Memory B cell (primary cell): ENCODE measurements at places on chromosomes 4 and X.

- DNase-seq, result no peak
Observed at GRCh38 chr4:14095831-14096230, 468.3 kb upstream of the BOD1L1 start.

GRCh38 chr4:3877236-3877635 is 111.1 kb downstream of the ADRA2C start:
- no peak for DNase-seq

DNA sequence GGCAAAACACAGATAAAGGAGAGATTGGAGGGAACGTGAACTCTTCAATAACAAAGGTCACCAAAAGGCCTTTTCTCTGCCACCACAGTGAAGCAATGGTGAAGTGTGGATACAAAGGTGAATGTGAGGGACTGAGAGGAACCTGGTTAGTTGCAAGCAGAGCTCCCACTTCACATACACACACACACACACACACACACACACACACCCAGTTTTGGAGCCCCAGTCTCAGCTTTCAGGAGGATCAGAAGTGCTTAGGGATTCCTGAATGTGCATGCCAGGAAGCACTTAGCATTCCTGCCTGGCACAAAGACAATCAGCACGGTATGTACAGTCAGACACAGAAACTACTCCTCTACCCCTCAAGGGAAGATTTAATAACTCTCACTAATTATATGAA is 71.5 kb downstream of the ARHGEF9 start:
- no peak for DNase-seq

DNA sequence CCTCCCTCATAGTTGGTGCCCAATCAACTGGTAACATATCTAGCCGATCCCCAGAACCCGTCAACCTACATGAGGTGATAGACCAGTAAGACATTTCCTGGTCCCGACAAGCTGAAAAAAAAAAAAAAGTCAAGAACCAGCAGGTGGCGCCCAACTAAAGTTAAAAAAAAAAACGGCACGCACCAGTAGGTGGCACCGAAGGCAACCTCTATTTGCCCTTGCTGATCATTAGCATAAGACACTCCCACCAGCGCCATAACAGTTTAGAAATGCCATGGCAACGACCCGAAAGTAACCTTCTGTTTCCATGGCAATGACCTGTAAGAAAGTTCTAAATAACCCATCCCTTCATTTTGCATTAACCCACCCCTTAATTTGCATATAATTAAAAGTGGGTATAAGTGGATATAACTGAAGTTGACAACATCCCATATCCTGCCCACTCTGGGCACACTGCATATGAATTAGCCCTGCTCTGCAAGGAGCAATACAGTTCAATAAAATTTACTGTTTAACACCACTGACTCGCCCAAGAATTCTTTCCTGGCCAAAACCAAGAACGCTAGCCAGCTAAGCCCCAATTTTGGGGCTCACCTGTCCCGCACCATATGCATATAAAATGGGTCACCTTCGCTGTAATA is 83.9 kb upstream of the SPANXB1 start:
- DNase-seq, result peak; percentile 33

DNA sequence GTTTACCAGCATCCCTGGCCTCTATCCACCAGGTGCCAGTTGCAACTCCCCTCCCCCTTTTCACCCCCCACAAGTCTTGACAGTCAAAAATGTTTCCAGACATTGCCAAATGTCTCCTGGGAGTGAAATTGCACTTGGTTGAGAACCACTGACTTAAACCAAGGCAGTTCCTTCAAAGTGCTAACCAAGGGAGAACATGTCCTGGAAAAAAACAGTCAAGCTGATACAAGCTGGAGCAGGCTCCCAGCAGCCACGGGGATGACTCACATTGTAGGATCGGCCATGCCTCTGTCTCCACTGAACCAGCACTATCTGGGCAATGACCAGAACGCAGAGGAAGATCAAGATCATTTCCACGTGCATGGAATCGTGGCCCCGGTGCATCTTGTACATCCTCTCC is 11.4 kb downstream of the RNF175 start:
- DNase-seq, result no peak

GRCh38 chr4:108172231-108172752 is 3.6 kb upstream of the LEF1 start:
- no peak for DNase-seq

- DNase-seq, result no peak
Observed at GRCh38 chr4:137267024-137267423, 265.3 kb downstream of the PCDH18 start.

DNA sequence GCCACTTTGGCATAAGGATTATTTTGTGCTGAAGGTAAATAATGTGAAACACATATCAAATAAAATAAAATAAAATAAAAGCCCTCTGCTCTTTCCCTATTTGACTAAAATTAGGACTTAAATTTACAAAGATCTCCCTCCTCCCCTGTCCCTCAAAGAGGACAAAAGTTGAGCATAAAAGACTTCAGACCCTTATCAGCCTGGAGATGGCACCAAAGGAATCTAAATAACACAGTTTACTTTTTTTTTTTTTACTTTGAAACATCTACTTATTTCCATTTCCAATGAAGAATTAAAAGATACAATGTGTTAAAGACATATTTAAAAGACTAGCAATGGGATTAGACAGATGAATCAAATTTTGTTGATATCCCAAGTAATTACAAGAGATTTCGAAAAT is 89.7 kb downstream of the EPHA5 start:
- DNase-seq, result no peak

DNA sequence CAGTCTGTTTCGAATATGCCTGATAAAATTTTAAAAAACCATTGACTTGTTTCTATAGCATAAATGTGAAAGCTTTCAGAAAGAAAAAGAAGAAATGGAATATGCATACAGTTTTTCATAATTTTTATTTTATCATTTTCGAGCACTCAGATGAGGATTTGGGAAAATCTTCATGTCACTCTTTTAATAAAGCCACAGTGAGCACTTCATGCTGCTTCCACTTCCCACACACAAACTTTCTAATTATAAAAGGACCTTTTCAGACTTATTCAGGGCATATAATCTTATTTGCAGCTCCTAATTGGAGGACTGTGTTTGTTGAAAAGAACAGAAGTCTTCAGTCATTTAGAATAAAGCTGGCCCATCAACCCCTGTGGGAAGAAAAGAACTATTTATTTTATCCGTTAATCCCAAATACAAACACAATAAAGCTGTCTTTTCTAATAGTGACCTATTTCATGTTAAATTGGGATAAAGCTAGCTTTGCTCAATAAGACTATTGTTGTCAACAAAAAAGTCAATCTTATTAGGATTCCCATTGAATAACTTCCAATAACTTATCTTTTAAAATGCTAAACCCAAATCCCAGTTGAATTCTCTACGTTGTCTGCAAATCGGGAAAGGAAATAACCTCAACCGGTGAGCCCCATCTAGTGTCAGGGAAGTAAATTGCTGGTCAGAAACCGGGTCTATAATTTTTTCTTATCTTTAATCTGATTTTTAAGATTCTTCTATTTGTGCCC is 211.5 kb downstream of the PDGFRA start:
- no peak for DNase-seq

- DNase-seq, result no peak
Observed at GRCh38 chr4:113146876-113147358, 97.5 kb downstream of the ANK2 start.

- DNase-seq, result no peak
Observed at GRCh38 chr4:16466581-16466980, 240.3 kb upstream of the TAPT1 start.

- DNase-seq, result no peak
Observed at GRCh38 chr4:98867648-98868047, 61.3 kb downstream of the EIF4E start.

DNA sequence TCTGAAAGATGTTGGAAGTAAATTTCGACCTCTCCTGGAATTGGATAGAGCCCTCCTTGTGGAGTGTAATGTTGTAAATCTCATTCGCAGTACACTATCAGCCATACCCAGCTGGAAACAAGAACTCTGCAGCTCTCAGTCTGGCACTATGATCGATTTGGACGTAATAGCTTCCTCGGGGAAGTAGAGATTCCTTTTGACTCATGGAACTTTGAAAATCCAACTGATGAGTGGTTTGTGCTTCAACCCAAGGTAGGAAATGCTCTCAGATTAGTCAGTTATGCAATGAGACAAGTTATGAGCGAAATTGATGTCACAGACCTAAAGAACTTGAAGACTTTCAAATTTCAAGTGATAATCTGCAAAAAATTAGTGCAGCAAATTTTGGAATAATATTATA is 103.9 kb downstream of the SYTL5 start:
- no peak for DNase-seq

GRCh38 chr4:7256984-7257810 is 64.9 kb downstream of the SORCS2 start:
- no peak for DNase-seq

DNA sequence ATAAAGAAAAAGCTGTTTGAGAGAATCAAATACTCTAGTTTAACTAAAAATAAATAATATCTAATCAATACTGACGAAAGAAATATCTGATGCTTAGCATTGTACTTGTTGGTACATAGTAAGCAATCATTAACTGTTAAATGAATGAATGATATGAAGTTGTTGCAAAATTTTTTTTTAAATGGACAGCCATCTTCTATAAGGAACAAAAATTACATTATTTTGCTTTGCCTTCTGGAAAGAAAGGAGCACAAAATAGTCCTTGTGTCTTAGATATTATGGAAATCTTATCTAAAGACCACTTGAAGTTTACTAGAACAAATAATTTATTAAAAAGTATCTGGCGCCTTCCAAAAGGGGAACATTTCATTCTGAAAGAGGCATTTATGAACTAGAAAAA is 4.5 kb downstream of the NFKB1 start:
- no peak for DNase-seq

- DNase-seq, result peak; percentile 9
Observed at GRCh38 chr4:153204728-153205648, 745 bp downstream of the TRIM2 start.

- no peak for DNase-seq
Observed at GRCh38 chrX:41445171-41445570, 2.0 kb upstream of the NYX start.

GRCh38 chrX:3360881-3361280 is 14.4 kb upstream of the MXRA5 start:
- DNase-seq, result no peak

GRCh38 chrX:121011254-121011653 is 25.7 kb upstream of the CT47A1 start:
- DNase-seq, result no peak

GRCh38 chr4:144351306-144351705 is 210.8 kb upstream of the GYPA start:
- no peak for DNase-seq

- no peak for DNase-seq
Observed at GRCh38 chrX:45198301-45198700, 2.4 kb downstream of the DIPK2B start.

DNA sequence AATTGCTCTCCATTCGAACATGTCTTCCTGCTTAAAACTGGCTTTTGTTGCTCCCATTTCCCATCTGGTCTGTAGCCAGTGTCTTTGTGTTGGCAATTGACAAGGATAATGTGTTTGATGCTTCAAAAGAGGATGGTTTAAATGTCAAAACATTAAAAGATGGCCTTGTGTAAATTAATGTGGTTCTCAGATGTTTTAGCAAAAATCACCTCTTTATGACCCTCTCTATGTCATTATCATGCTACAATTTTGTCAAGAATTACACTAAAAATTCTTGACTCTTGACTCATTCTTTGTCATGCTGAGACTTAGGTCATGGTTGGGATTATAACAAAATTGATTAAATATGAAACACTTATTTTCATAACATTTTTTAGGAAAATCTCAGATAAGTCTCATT is 47.4 kb downstream of the TMEM131L start:
- DNase-seq, result no peak

GRCh38 chrX:118989886-118990285 is 15.5 kb downstream of the LONRF3 start:
- no peak for DNase-seq

DNA sequence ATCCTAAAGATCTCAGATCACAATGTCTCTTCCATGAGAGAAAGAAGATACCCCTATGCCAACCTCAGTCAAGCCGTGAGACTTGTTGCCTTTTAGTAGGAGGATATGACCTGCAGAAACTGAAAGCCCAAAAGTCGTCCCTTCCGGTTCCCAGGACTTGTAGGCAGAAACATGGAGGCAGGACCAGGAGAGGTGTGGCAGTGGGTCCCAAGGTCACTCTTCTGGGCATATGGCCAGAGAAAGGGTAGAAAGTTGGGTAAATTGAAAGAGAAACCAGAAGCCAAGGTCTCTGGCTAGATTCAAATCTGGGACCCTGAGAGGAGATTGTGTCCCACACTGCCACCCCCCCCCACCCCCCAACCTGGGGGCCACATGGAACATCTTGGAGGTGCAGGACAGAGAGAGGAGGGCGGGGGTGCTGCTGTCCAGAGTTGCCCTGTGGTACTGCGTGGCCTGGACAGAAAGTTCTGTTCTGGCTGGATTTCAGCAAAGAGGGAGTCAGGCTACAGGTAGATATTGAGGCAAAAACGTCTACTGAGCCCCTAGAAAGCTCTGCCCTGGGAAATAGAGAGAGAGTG is 55.4 kb downstream of the DDX3X start:
- DNase-seq, result no peak

DNA sequence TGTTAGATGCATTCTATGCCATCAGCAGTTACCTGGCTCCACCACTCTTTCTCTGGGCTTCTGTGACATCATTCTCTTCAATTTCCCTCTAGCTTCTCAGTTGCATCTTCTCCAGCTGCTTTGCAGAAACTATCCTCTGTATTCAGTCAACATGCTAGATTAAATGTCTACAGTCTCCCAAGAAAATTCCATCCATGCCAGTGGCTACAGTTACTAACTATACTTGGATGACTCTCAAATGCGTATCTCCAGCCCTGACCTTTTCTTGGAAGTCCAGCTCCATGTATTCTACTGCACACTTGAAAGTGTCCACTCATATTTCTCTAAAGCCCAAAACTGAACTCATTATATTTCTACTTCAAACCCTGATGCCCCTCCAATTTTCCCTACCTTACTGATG is 232.3 kb upstream of the TENM3 start:
- DNase-seq, result no peak

- DNase-seq, result no peak
Observed at GRCh38 chrX:149506349-149506748, 1.2 kb upstream of the IDS start.

DNA sequence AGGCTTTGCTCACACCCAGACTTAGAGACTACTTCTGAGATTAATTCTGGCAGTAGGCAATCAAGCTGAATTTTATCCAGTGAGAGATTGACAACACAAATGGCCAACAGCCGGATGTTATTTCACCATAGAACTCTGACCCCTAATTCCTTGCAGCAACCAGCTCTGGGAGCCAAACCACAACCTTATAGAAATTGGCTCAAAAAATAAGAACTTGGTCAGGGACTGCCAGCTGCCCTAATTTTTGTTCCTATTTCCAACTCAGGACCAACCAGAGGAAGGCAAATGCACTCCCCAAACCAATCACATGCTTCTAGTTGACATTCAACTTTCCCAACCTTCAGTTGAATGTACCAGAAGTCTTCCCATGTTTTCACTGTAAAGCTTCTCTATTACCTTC is 269.7 kb downstream of the HS3ST1 start:
- no peak for DNase-seq

DNA sequence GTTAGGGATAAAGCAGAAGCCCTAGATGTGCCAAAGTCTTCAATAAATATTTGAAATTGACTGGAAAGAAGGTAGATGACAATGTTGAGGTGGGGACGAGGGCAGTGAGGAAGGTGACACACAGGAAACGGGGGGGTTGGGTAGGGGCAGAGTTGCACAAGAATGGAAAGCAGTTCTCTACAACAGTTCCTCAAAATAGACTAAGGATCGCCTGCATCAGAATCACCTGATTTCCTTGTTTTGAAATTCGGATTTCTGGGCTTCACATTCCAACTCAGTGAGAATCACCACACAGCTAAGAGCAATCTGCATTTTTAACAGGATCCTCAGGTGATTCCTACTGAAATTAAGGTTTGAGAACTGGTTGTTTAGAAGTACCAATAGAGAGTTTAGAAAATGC is 70.6 kb downstream of the ARFIP1 start:
- no peak for DNase-seq
